ENCODE measurements at places on chromosomes 12 and 14.

DNA sequence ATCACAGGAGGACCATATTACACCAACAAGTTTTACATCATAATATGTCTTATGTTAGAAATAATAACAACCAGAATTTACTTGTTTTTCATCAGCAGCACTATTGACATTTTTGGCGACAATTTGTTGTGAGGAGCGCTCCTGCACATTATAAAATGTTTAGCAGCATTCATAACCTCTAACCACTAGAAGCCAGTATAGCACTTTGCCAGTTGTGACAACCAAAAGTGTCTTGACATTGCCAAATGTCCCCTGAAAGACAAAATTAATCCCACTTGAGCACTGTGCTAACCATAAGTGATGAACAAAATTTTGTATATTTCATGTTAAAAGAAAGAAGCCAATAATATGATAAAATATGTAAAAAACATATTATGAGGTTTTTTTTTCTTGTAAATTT, 356.9 kb upstream of the LMO3 start:
- DNase-seq = no peak

GRCh38 chr12:67671419-67671818, 22.9 kb downstream of the DYRK2 start:
- no peak for DNase-seq

DNA sequence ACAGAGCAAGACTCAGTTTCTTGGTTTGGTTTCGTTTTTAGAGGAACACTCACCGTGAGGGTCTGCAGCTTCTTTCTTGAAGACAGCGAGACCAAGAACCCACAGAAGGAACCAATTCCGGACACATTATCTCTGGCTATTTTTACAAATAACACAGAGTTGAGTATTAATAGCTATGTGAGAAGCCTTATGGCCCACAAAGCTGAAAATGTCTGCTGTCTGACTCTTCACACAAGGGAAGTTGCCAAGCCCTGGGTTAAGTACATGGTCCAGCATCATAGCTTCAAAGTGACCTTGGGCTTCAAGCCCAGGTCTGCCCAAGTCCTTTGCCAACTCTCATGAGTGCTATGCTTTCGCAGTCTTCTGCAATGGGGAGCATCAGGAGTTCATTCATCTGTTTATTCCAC, 2.6 kb upstream of the LGMN start:
- DNase-seq = no peak

- no peak for DNase-seq
Measured at GRCh38 chr12:6772331-6772695, at the start of gene LAG3. LAG3 (plus strand) TSS chr12:6772520; CDS start chr12:6772853, 333 bp downstream.

- DNase-seq = no peak
Measured at GRCh38 chr12:111954969-111955368, 58.0 kb downstream of the TMEM116 start.

- no peak for DNase-seq
Measured at GRCh38 chr12:6934110-6934509, 6.4 kb downstream of the ATN1 start.

DNA sequence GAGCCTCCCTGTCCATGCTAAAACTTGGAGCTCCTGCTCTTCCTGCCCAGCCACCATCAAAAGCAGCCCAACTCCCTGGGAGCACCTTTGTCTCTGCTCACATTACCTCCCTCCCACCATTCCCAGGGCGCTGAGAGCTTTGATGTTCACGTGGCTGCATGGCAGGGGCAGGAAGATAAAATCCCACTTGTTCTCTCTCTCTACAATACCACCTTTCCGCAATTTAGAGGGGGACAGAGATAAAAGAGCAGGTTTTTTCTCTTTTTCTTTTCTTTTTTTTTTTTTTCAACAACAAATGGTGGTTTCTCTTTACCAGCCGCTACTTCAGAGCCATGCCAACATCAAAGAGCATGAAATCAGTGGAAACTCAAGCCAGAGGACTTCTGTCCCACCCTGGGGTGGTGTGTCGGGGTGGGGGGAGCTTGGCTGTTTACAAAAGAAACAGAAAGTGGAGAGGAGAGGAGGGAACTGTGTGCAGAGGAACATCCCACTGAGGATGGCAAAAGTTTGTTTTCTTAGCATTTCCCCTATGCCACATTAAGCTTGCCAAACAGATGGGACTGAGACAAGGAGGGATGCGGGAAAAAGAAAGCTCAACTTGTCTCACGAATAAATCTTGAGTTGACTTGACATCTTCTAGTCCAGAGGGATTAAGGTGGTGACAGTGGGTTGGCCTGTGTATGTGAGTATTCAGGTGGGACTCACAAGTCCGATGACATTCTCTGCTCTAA, 103.7 kb upstream of the NUDT4 start:
- DNase-seq = no peak

DNA sequence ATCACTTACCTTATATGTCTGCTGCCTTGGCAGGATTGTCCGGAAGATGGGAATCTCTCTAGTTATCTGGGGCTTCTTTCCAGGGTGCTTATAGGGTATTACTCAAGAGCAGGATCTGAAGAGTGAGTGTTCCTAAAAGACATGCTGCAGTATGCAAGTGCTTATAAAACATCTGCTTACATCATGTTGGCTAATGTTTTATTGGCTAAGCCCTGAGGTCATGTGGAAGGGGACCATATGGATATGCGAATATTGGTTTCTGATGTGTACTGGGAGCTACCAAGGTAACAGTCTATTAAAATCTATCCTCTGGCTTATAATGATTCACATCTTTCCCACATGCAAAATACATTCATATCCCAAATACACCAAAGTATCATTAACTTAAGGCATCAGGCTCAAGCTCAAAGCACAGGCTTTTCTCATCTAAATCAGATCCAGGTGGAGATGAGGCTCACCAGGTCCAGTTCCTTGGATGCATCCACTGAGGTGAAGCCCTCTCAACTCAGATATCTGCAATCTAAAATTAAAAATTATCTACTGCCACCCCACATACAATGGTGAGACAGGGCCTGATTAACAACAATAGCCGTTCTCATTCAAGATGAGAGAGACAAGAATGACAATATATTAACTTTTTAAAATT, 29.8 kb downstream of the LRRIQ1 start:
- DNase-seq = no peak

DNA sequence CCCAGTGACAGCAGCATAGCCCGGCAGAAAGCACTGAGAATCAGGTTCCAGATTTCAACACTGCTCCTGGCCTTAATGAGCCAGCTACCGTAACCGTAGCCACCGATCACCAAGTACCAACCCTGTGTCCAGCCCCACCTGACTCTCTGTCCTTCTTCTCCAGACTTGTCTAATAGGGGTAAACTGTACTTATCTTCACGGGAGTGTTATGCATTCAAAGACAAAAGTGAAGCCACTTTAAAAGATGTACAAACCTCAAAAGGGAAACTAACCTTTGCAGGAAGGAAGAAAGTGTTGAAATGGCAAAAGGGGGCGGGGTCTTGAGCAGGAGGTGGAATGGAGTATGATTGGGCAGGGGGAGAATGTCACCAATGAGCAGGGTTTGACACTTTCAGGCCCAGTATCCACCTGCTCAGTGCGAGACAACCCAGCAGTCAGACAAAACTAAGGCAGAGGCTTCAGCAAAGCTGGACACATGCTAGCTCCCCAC, 226.1 kb downstream of the CHST11 start:
- no peak for DNase-seq

DNA sequence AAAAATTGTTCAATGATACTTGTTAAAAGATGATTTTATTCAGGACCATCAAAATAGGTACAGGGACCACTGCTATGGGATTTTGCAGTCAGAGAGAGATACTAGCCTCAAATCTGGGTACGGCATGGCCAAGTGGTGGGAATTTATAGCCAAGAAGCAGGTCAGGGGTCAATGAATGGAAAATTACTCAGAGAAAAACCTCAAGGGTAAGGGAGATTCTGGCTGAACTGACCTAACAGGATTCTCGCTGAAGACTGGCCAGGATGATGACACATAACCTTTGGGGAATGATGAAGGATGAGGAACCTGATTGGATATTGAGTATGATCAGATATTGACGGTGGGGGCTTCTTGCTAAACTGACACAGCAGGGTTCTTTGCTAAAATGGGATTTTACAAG, 32.7 kb downstream of the DEPDC4 start:
- no peak for DNase-seq

GRCh38 chr14:52429451-52429850, 115.3 kb downstream of the PTGER2 start:
- no peak for DNase-seq

DNA sequence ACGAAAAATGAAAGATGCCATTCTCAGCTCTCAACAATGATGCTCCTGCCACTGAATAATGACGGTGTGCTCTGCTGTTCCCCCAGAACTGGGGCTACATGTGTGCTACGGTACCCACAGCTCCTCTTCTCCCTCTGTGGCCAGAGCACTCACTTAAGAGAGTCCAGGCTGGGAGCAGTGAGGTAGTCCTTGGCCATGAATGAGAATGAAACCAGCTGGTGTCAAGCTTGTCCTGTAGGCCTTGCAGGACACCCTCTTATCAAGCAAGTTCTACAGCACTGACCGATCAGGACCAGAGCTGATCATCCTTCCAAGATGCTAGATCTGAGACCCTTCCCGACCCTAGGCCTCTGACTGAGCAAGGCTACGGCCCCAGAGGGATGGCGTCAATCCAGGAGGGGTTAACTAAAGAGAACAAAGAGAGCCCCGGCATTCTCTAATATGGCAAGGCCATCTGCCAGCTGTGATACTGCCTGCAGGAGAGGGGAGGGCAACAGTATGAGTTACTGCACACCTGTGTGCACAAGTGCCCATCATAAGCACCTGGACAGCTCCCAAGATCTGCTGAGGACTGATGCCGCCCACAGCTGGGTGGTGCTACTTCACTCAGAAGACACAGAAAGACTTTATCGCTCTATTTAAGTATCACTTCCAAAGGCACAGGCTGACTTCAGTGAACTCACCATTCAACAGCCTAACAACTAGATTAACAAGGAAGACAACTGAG, 30.5 kb downstream of the APPL2 start:
- DNase-seq = no peak

DNA sequence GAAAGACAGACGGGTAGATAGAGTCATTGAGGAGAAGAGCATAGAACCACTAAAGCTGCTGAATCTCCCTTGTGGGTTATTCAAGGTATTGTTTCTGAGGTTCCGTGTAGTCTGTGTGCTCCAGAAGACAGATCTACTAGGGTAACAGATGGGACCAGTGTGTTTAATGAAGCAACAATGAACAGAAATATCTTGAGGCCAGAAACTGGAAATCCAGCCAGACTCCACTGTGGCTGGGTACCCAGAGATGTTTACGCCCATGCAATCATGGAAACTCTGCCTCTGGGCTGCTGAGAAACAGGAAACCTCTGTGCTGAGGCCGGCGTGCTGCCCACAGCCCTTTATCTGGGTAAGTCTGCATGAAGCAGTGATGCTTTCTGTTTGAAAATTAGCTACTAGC, 8.3 kb downstream of the PROX2 start:
- no peak for DNase-seq

DNA sequence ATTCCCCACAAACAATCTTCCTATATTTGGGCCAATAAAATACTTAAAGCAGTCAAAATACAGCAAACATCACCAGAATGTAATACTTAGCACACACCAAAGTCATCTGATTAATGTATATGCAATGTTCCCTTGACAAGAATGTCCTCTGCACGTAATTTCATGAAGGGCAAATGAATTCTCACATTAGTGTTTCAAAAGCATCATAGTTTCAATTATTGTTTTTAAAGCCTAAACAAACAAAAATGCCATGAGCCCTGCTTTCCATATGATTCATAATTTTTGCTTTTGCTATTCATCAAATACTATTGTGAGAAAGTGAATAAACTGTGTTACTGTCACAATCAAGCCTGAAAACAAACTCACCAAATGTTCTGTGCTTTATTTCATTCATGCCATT, 156.0 kb downstream of the EPS8 start:
- DNase-seq = no peak

DNA sequence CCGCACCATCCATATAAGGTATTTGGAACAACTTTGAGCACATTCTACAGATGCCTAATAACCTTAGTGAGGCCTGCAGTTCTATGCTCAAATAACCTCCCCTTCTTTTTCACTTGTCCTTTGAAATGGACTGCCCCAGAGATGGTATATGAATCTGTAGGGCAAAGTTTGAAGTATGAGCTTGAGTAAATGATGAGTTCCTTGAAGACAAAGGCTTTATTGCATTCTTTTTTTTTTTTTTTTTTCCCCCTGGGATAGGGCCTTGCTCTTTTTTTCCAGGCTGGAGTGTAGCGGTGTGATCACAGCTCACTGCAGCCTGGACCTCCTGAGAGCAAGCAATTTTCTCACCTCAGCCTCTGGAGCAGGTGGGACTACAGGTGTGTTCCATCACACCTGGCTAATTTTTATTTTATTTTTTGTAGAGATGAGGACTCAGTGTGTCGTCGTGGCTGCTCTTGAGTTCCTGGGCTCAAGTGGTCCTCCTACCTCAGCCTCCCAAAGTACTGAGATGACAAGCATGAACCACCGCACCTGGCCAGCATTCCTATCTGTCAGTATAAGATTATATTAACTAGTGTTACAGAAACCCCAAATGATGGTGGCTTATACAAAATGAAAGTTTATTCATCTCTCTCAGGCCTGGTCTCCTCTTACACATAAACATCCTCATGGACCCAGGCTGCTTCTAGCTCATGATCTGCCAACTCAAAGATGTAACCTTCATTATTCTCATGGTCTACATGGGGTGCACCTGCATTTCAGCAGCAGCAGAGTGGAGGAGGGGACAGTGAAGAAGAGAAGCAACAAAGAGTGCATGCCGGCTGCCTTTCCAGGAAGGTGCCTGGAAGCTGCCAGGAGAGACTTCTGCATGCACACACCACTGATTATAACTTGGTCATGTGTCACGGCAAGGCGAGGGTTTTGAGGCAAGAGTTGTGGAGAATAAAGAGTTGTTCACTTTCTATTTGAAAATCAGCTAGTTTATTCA, 101.4 kb downstream of the DUSP16 start:
- no peak for DNase-seq

DNA sequence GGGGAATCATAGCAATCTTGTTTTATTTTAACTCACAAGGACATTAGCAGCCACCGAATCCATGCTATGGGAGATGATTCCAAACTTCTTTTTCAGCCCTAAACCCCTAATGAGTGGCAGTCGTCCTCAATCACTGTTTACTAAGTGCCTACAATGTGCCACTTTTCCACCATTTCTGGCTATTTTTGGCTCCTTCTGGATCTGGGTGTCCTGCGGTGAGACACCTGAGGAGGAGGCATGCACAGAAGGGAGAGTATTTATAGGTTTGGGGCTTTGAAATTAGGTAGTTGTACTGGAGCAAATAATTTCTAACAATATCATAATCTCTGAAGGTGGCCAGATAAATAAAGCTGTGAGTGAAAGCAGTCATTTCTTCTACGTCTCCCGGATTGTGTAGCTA, 1125.6 kb downstream of the BCL11B start:
- no peak for DNase-seq

DNA sequence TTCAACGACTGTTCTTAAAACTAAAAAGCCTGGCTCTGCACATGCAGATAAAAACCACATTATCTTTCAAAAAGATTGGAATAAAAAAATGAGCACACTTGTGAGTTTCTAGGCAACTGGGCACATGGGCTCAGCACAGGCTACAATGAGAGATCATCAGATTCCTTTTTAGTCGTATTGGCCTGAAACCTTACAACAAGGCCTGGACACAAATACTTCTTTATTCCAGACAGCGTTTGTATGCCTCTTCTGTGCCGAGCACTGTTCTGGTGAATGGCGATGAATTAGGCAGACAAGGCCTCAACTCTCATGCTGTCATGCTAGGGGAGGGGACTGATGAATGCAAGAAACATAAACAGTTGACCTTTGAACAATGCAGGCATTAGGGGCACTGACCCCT, 463.0 kb downstream of the AACS start:
- DNase-seq = no peak

Measured in NCI-H2227 treated with DMSO at 0.1 percent for 48 hours (cell line).